ENCODE measurements at places on chromosomes 1 and 21.

DNA sequence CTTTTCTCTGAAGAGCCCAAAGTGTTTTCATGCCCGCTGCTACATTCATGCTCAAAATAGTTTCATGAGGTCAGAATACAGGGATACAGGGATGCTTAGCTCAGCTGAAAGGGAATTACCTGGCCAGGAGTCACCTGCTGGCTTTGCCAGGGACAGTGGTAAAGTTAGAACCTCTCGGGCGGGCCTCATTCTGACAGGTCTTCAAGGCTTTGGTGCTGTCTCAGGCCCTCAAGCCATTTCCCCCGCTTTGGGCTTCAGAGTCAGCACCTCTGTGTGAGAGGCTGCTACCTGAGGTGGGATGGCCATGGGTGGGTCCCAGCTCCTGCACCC, 5.5 kb downstream of the RASSF5 start:
- DNase-seq: no peak

GRCh38 chr1:167623951-167624350, 6.1 kb upstream of the RCSD1 start:
- DNase-seq: no peak

DNA sequence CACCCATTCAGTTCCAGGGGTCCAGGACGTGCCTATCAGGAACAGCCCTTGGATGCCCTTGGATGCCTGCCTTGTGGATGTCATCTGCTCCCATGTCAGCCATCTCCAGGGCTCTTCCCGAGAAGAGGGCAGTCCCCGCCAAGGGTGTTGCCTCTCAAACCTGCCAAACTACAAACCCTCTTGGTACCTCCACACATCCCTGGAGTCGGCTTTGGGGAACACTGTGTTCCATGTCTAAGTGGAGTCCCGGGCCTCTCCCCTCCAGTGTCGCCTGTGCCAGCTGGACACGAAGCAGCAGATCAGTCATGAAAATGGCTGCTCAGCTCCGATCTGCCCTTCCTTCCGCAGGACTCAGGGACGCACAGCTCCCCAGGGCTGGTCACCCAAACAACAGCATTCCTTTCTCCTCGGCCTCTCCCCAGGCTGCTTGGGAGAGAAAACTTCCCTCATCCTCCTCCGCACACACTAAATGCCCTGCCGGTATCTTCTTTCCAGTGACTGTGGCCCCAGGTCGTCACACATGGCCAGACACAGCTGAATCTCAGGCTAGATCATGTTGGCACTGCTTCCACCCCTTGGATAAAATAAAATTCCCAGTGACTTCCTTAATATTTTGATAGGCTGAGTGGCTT, 53.4 kb downstream of the GALNT2 start:
- DNase-seq: no peak

GRCh38 chr1:17559615-17560419, 20.3 kb downstream of the ARHGEF10L start:
- DNase-seq: no peak

DNA sequence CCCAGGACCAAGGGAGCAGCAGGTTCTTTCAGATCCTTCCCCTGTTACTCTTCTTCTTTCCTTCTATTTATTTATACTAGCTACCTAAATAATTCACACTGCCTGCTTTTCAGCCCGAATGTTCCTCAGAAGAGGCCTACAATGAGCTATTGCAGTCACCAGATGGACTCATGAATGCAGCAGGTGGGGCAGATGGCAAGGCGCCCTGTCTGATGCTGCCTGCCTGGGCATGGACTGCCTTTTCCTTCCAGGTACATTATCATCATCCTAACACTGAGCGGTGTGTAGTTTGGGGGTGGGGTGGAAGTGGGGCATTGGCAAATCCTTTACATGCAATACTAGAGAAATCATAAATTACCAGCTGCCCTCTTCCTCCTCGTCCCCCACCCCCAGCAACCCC, 17.6 kb downstream of the ESRRG start:
- no peak for DNase-seq

DNA sequence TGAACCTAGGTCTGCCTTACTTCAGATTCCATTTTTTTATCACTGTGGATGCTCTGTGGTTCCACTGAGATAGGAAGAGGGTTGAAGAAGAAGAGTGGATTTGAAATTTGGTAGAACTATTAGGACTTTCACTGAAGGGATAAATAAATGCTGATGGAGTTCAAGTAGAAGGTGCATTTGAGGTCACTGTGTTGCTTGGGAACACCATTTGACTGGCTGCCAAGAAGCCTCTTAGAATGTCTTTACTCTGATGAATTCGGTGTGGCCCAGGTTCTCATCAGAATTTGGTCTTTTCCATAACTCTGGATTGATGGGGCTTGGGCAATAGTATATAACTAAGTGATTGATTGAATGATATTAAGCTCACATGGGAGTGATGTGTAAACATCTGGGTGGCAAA, 11.9 kb downstream of the XPR1 start:
- DNase-seq: peak; percentile 49

DNA sequence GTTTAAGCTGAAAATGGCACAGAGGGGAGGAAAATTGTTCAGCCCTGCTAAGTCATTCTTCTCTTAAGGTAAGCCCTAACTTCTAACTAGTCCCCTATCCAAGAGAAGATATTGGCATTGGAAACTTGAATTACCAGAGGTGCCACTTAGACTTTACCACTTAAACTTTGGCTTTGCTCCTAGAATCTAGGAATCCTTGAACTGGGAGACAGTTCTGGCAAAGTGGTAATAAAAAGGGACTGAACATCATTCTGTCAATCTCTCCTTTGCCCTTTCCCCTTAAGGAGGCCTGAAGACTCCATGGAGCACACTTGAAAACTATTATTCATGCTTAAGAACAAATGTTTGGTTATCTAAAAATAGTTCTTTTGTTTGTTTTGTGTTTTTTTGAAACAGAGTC, 8.4 kb downstream of the ATP1A4 start:
- DNase-seq: peak; percentile 9

GRCh38 chr1:225044258-225044657, 114.8 kb downstream of the DNAH14 start:
- DNase-seq: peak; percentile 13

DNA sequence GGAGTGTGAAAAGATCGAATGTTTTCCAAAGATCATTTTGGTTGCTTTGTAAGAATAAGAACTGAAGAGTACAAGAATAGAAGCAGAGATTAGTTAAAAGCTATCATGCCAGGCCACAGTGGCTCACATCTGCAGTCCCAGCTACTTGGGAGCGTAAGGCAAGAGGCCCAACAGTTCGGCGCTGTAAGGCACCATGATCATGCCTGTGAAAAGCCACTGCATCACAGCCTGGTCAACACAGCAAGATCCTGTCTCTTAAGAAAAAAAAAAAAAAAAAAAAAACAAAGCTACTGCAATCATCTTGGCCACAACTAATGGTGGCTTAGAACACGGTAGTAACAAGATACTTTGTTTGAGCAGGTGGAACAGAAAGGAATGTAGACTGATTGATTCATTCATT, 116.2 kb downstream of the EIF4G3 start:
- DNase-seq: no peak

DNA sequence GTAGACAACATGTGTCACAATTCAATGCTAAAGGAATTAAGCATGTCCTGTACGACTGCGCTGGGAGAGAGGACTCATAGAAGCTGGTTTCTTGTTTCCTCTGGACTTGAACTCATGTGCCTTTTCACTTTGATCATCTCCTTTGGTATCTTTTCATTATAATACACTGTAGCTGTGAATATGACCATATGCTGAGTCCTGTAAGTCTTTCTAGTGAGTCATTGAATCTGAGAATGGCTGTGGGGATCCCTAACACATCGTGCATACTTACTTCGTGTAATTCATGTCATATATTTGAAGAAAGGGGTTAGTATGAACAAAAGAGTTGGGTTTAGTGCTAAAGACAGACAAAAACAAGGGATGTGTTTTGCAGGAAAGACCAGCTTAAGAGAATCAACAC, 148.1 kb upstream of the RUNX1 start:
- DNase-seq: peak; percentile 55

- DNase-seq: no peak
Measured at GRCh38 chr21:30717105-30717504, 1.5 kb downstream of the KRTAP21-3 start.

GRCh38 chr1:167462341-167462740, 56.0 kb downstream of the CD247 start:
- DNase-seq: no peak

GRCh38 chr1:228101994-228102790, 933 bp downstream of the C1orf35 start:
- DNase-seq: peak; percentile 28

DNA sequence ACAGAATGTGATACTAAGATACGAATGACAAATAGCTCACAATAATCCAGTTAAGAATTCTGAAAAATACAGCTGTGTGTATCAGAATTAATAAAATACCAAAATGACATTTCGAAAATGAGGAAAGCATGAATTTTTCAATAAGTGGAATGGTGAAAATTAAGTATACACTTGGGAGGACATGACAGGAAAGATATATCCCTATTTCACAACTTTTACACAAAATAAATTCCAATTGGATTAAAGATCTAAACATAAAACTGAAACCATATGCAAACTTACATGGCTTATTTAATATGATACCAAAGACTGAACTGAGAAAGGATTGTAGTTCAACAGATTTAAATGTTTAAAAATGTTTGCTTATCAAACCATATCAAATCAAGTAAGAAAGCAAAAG, 510.4 kb upstream of the ADAMTS5 start:
- no peak for DNase-seq

DNA sequence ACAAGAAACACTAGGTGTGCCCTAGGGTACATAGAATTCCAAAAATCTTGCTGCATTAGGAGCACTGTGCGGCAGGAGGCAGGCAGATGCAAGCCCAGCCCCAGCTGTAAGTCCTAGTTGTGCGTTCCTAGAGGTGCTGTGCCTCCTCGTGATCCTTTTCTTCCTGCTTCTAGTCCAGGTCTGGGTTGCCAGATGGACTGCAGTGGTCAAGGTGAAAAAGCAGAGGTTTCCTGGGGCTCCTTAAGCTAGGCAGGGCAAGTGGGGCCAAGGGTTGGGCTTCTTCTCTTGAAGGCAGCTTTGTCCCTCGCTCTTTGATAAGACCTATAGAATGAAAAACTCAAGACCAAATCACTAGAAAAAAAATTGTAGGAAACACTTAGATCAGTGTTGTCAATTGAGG, 21.6 kb upstream of the SLC45A3 start:
- DNase-seq: no peak

- DNase-seq: no peak
Measured at GRCh38 chr1:22708777-22709176, 1.9 kb upstream of the EPHB2 start.

DNA sequence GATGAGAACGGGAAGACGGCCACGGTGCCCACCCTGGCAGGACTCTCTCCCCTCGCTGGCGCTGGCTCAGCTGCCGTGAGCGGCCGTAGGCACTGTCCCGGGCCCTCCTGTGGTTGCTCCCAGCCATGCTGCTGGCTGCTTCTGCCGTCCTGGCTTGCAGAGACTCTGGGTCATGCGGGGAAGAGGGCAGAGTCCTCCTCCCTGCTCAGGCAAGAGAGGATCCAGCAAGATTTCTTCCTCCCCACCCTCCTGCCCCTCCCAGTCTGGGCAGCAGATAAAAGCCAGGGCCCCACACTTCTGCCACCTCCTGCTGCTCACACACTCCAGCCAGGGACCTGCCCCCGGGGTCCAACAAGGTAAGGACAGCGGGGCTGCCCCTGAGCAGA, 60.1 kb downstream of the AGPAT3 start:
- no peak for DNase-seq

DNA sequence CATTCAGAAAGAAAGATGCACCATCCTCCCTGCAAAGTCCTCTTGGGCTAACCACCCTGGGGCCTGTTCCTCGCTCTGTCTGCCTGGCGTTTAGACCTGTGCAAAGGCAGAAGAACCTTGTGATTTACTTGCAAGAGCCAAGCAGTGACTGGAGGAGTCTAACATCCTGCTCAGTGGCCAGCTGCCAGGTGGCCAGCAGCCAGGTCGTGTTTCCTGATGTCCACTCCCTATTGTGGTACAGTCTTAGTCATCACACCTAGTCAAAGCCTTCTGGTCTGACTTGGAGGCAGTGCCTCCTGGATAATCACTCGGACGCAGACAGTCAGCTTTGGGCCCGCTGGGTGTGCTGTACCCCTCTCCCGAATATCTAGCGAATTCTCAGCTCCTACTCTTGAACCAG, 118.1 kb downstream of the PGBD5 start:
- DNase-seq: peak; percentile 98

DNA sequence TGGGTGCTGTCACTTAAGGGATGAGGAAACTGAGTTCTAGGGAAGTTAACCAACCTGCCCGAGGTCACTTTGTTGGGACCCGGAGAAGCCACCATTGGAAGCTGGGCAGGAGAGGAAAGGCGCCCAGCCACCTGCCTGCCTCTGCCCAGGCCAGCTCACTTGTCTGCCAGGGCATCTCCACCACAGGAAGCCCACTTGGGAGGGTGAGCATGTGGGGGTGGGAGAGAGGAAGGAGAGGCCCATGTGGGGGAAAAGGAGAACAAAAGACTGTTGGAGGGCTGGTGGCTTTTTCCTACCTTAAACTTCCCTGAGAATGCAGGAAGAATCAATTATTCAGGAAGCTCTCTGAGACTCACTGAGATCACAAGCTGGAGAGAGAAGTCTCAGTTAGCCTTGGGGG, 43.8 kb upstream of the SELENON start:
- DNase-seq: no peak

- DNase-seq: no peak
Measured at GRCh38 chr1:180951836-180952656, 39.3 kb downstream of the KIAA1614 start.

- DNase-seq: no peak
Measured at GRCh38 chr1:23515905-23516304, 15.1 kb downstream of the E2F2 start.

DNA sequence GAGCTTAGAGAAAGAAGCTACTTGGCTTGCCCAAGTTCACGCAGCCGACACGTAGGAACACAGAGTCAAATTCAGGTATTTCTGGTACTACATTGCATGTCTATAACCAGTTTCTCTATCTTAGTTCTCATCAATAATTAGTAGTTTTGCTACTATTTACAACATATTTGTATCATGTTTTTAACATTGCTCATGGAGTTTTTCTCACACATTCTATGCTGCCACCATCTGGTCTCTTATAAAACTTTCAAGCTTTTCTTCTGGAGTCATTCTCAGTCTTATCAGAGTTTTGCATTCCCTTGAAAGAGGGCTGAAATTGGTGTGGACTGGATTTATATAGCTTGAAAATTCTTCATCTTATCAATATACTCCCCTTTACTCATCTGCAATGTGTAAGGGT, 118.8 kb upstream of the PALMD start:
- peak; percentile 56 for DNase-seq

GRCh38 chr1:36328713-36329112, 5.3 kb upstream of the EVA1B start:
- peak; percentile 35 for DNase-seq

- DNase-seq: no peak
Measured at GRCh38 chr1:221965252-221965651, 223.4 kb upstream of the DUSP10 start.

DNA sequence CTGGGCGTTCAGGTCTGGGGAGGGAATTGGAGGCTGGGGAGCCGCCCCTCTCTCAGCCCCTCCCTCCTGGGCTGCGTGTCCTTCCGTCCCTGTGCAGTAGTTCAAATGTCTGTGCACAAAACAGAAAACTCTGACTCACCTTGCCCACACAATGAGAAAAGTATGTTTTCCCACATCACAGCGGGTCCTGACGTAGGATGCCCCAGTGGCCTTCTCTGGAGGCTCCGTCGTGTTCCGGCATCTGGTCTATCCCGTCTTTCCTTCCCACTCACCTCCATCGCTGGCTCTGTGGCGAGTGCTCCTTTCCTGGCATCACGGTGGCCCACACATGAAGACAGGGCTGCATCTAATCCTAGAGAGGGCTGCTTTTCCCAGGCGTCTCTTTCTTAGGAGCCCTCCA, 224.0 kb downstream of the KAZN start:
- DNase-seq: no peak

GRCh38 chr1:22343456-22344328, 108.0 kb upstream of the ZBTB40 start:
- no peak for DNase-seq

- no peak for DNase-seq
Measured at GRCh38 chr1:108036796-108037562, 72.0 kb upstream of the VAV3 start.
